ENCODE measurements at places on chromosomes 4 and X.

DNA sequence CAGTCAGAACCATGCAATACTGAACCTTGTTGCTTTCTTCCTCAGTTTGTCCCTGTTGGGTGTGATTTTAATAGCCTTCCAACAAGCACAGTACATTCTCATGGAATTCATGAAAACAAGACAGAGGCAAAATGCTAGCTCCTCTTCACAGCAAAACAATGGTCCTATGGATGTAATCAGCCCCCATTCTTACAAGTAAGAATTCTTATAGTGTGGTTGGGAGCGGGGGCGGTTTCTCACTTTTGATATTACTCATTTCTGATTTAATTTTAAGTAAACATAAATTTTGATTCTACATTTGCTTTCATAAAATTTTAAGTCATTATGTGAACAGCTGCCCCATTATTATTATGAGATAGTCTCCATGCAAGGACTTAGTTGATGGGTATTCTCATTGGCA is 80.8 kb upstream of the TLR2 start:
- DNase-seq = no peak

GRCh38 chr4:15953625-15954024 is 9.3 kb downstream of the FGFBP2 start:
- DNase-seq = no peak

DNA sequence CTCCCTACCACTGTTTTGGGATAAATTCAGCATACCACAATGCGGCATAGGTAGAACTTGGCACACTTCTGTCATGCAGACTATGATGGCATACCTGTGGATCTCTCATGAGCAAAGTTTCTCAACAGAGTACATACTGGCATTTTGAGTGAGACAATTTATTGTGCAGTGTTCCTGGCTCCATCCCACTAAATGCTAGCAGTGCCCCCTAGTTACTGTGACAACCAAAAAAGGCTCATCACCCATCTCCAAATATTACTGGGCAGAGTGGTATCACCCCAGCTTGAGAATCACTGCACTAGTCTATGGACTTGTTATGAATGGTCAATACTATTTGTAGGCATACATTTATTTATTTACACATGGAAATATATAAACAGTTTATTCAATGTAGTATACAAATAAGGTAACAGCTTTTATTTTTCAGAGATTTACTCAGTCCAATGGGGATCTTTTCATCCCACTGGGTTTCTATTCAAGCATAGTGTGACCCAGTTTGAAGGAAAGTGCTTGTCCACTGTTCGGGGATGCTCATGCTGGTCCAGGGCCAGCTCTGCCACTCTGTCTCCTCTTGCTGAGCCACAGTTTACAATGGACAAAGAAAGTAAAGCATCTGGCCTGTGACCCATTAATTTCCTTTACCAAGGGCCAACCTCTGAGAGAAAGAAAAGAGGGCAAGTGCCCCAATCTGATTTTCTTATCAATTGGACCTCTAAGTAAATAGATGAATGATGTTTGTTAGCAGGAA is 81.0 kb upstream of the IL2 start:
- no peak for DNase-seq

- DNase-seq = no peak
Observed at GRCh38 chr4:162938738-162939485, 227.8 kb downstream of the NAF1 start.
